ENCODE measurements at places on chromosomes 1 and 21.

DNA sequence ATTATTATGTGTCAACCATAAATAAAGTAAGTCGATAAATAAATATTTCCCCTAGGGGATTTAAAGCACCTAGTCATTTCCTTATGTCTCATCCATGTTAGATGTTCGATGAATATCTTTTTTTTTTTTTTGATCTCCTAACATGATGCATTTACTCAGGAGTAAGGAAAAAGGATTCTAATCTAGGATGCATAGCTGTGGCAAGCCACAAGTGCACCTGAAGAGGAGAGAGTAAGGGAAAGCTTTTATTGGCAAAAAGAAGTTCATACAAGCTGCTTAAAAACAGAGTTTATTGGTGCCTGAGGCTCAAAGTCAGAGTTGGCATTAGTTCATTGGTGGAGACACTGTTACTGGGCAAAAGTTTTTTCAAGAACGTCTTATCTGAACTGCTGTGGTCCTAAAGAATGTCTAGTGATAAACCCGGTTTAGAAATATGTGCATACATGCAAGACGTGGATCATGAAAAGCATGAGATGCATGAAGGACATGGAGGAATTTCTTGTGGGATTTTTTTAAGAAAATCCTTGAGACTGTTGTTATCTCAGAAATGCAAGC, 51.7 kb downstream of the SWT1 start:
- no peak for DNase-seq

DNA sequence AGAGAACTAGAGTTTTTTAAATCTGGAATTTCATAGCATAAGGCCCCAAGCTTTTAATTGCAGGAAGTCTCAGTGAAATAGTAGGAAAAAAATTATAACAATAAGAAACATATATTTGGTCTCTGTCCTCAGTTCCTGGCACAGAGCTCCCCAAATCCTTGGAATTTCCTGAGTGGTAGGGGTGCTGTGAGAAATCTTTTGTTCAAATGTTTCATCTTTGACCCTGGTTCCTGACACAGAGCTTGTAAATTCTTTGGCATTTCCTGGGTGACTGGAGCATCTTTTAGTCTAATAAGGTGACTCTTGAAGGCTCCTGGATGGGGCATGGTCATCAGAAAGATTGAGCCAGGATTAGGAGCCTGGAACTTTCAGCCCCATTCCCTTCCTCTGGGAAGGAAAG, 225.7 kb upstream of the AJAP1 start:
- no peak for DNase-seq

- no peak for DNase-seq
Observed at GRCh38 chr1:109295712-109296415, 10.9 kb downstream of the MYBPHL start.

GRCh38 chr1:50181027-50181663, 72.4 kb downstream of the ELAVL4 start:
- DNase-seq = no peak

DNA sequence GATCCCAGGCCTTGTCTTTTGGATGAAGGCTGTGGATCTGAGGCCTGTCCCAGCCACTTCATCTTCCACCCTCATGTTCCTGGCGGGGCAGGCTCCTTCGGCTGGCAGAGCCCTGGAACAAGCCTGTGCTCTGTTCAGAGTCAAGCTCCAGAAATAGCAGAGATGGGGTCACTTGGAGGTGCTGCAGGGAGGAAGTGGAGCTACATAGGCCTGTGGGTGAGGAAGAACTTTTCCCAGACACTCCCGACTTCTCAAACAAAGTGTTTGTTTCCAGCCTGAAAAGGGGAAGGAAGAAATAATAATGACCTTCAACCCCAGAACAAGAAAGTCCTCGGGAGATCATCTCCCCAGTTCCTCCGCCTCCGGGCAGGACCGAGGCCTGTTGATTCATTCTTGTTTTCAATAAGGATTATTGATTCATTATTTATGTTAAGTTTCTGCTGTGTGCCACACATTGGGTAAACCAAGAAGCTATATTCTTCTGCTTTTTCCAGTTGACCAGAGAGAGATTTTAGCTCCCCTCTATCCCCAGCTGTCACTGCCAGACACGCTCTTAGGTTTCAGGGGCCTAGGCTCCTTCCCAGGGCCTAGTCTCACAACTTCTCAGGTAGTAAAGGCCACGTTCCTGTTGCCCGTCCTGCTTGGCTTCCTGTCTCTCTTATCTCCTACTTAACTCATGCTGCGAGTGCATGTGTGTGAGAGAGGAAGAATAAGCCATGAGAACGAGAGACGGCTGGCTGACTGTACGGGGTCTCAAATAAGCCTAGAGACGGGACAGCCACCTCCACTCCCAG, 16.9 kb downstream of the IKBKE start:
- no peak for DNase-seq

GRCh38 chr1:174872615-174873058, 127.1 kb upstream of the CACYBP start:
- DNase-seq = no peak

DNA sequence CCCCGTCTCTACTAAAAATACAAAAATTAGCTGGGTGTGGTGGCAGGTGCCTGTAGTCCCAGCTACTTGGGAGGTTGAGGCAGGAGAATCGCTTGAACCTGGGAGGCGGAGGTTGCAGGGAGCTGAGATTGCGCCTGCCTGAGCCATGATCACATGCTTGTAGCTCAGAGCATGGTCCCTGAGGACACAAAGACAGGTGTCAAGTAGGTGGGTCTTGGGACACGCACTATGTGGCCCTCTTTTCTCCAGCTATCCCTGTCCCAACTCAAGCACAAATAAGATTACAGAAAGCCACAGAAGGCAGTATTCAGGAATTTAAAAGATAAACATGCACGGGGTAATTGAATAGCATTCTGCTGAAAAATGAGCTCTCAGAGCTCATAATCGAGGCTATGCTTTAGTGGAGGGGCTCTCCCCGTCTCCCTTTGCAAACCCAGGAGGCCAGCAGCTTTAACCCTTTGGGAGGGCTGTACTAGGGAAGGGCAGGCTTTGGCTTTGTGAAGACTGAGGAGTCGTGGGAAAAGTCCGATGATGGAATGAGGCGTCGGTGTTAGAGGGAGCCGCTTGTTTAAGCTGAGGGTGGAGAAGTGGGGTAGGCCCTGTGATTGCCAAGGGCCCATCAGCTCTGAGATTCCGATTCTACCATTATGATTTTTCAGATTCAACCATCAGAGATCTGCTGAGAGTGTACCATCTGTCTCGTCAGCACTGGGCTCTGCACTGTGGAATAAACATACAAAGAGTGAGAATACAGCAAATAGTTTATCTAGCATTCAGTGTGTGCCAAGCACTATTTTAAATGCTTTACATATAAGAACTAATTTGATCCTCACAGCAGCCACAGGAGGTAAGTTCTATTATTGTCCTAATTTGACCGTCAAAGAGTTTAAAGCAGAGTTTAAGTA, 59.7 kb upstream of the CD34 start:
- no peak for DNase-seq

Measured in NCI-H774 (cell line).